ENCODE measurements at places on chromosomes 5 and 9.

- DNase-seq = no peak
Measured at GRCh38 chr9:35937227-35937626, 20.7 kb downstream of the OR2S2 start.

DNA sequence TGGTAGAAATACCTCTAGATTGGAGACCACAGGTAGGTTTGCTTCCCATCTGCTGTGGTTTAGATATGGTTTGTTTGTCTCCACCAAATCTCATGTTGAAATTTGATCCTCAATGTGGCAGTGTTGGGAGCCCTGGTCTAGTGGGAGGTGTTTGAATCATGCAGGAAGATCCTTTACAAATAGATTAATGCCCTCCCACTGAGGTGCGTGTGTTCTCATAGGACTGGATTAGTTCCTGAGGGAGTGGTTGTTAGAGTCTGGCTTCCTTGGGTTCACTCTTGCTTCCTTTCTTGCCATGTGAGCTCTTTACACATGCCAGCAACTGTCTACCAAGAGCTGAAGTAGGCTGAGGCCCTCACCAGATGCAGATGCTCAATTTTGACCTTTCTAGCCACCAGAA, 391.1 kb upstream of the GRIA1 start:
- DNase-seq = no peak

GRCh38 chr5:81391-82021, 10.5 kb upstream of the PLEKHG4B start:
- no peak for DNase-seq

GRCh38 chr9:86353655-86354010, 577 bp downstream of the TUT7 start:
- peak; percentile 11 for DNase-seq

- DNase-seq = no peak
Measured at GRCh38 chr9:136850866-136851775, 1.0 kb upstream of the MAMDC4 start.

All from stimulated activated CD8-positive, alpha-beta memory T cell treated with anti-CD3 and anti-CD28 coated beads, Interleukin-2, amount 100 ng/mL, for 48 hours (primary cell).